ENCODE measurements at places on chromosomes 1 and 21.

DNA sequence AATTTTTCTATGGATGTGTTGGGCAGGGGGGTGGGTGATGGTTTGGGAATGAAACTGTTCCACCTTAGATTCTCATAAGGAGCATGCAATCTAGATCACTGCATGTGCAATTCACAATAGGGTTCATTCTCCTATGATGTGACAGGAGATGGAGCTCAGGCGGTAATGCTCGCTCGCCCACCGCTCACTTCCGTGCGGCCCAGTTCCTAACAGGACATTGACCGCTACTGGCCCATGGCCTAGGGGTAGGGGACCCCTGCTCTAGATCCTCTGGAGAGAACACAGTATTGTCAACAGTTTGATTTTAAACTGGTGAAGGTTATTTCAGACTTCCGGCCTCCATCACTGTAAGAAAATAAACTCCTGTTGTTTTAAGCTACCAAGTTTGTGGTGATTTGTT lies 55.0 kb upstream of the USH2A start:
- DNase-seq, result no peak

DNA sequence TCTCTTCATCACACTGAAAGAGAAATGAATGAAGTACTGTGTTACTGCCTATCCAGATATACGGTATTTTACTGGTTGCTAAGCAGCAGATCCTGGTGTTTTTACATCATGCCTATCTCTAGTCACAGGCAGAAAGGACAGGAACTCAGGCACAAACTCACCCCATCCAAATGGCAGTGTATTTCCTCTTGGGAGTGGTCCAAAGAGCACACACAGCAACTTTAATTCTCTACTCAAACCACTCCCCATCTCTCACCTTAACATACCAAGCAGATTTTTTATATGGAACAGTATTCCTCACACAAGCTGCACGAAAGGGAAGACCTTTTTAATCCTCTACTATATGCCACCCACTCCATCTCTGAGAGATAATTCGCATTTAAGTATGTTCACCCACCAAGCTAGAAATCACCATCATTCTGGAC lies 27.3 kb downstream of the EIF4G3 start:
- no peak for DNase-seq

DNA sequence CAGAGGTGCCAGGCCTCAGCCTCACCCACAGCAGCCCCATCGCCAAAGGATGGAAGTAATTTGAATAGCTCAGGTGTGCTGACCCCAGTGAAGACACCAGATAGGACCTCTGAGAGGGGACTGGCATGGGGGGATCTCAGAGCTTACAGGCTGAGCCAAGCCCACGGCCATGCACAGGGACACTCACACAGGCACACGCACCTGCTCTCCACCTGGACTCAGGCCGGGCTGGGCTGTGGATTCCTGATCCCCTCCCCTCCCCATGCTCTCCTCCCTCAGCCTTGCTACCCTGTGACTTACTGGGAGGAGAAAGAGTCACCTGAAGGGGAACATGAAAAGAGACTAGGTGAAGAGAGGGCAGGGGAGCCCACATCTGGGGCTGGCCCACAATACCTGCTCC lies 15.0 kb downstream of the NPR1 start:
- no peak for DNase-seq

GRCh38 chr1:38175121-38175520 lies 128.5 kb upstream of the POU3F1 start:
- no peak for DNase-seq

Data from Jurkat, Clone E6-1 (cell line).